ENCODE measurements at places on chromosomes 11 and 22. TPM values are rescaled to one million over a fixed set of nuclear protein-coding genes. Genes with fewer than 3 reads are reported as not detected.

LRRC51 gene
- 8.8 TPM for total RNA-seq

- no peak for DNase-seq
Measured at GRCh38 chr11:74641289-74641688, 48.9 kb downstream of the POLD3 start.

GRCh38 chr11:76849376-76849775 is 11.3 kb upstream of the ACER3 start:
- DNase-seq: no peak

- peak; percentile 33 for DNase-seq
Measured at GRCh38 chr11:117171404-117172061, 7.0 kb upstream of the SIDT2 start.

Measured in tongue (tissue), 3 donors.